Right atrium auricular region (tissue), 2 donors: ENCODE measurements at places on chromosomes 4 and X.

DNA sequence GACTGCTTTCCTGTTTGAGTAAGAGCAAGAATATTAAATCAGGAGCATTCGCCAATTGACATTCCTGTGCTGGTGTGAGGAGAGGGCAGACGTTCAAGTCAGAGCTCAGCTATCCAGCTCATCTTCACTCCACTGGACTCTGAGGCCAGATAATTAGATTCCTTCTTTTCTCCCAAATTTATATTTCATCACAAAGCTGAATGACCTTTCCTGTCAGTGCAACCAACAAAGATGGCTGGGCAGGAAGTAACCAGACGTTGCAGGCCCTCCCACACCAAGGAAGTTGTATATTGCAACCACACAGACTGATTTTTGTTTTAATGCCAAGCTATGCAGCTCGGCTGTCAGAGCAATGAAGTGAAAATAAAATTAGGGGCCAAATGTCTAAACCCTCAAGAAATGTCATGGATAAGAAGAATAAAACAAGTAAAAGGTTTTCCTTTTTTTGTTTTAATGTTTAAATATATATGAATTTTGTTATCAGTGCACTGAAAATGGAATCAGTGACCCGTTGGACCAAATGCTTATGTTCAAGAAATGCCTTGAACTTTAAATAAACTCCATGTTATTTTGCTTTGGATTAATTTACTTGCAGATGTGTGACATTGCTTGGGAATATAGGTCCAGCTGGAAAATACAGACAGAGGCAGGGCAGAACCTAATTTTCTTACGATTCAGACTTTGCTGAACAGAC, 578.9 kb upstream of the FAT1 start:
- no peak for DNase-seq

- no peak for DNase-seq
Measured at GRCh38 chrX:44828008-44828605, 15.7 kb upstream of the DUSP21 start.

DNA sequence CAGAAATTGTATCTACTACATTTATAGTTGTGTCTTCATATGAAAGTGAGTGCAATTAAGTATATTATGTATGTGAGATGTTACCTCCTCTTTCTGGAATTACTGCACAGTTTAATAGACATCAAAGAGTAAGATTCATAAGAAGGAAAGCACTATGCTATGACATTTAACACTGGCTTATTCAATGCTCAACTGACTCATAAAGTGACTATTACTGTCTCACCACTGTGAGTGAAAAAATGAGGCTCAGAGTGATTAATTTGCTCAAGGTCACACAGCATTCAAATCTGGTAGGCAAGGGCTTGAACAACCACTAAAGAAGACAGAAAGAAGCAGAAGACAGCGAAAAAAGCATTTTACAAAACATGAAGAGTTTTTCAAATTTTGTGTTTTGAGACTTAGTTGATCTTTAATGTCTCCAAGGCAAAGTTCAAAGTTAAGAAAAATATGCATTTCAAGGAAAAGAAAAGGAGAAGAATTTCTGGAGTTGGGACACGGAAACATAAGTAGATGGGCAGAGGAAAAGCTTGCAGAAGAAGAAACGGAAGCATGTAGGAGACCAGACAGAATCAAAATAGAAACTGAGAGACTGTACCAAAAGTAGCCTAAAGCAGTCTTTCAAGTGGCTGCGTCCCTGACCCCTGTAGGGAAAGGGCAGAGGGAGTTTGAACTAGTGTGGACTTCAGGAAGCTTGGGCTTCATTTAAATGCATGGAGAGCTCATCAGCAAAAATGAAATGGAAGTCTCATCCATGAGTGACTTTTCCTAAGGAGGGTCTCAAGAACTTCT, 66.3 kb downstream of the KCNIP4 start:
- no peak for DNase-seq

DNA sequence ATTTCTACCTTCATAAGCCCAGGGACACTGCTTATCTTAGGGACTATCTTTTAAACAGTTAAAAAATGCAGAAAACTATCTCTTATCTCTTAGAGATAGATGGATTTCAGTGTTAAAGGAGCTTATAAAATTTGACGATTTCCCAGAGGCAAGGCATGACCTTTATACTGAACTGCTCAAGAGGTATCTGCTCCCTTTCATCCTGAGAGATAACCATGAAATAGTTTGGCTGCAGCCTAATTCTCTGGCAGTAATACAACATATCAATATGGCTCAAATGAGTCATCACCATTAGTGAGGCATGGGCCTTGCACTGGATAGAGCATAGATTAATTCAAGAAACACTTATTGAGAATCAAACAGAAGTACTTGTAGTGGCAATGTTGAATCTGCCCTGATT, 348.2 kb upstream of the GRIA3 start:
- no peak for DNase-seq

DNA sequence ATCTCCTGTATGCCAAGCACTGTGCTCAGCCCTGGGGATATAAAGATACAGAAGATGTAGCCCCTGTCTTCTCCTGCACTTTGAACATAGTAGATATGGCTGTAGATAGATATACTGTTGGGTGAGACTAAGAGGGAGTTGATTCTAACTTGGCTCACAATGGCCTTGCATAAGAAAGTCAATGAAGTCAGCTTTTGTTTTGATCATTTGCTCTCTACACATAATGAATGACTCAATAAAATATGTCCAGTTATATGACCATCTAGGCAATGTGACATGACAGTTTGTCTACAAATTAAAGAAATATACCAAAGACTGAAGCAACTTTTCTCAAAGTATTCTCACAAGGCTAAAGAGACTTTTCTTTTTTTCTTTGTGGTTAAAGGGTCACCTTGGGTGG, 147.6 kb upstream of the DIPK2B start:
- DNase-seq, result no peak

- peak; percentile 83 for DNase-seq
Measured at GRCh38 chrX:56763556-56764152, 34.6 kb downstream of the NBDY start.

- no peak for DNase-seq
Measured at GRCh38 chr4:168095776-168096406, 3.6 kb downstream of the ANXA10 start.

- no peak for DNase-seq
Measured at GRCh38 chr4:41177016-41177415, 37.3 kb downstream of the APBB2 start.

- no peak for DNase-seq
Measured at GRCh38 chr4:70844180-70844579, 4.5 kb upstream of the GRSF1 start.

- no peak for DNase-seq
Measured at GRCh38 chr4:24470666-24471485, 113.5 kb downstream of the DHX15 start.

- no peak for DNase-seq
Measured at GRCh38 chr4:126738926-126739325, 893.8 kb upstream of the INTU start.

DNA sequence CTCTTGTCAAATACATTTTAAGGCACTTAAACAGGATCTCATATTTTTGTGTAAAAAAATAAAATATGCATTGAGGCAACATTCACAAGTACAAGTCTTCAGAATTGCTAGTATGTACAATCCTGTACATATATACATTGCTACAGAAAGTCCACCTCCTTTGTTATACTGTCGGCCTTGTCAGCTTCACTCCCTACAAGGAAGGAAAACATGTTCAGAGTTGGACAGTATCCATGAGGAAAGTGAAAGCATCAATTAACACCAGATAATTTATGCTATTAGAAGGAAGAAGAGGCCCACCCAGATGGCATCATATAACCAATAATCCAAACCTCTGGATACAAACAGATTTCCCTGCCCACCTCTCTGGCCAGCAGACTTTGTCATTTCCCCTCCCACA, 42.0 kb downstream of the REELD1 start:
- DNase-seq, result no peak

DNA sequence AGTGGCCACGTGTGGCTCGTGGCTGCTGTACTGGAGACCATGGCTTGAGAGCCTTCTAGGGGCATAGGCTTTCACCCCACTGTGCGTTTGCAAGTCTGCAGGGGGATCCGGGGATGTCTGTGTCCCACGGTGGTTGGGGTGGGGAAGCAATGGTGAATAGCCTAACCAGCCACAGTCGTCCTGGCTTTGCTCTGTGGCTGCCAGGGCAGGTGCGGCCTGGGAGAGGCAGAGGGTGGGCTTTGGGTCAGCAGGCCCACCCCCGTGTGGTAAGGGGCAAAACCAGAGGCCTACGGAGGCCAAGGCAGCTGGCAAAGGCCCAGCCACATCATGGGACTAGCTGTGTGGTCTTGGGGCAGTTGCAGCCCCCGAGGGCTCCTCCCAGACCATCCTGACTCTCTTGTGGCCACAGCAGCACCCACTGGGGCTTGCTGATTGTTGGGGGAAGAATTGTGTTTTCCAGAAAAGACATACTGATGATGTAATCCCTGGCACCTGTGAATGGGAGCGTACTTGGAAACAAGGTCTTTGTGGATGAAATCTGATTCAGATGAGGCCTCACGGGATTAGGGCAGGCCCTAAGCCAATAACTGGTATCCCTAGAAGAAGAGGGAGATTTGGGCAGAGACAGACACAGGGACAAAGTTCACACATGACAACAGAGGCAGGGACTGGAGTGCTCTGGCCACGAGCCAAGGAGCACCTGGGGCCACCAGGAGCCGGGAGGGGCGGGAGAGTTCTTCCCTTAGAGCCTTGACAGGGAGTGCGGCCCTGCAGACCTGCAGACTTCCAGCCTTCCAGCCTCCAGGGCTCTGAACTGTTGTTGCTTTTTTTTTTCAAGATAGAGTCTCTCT, 2.9 kb downstream of the CPZ start:
- DNase-seq, result no peak

GRCh38 chrX:137071596-137071995, 37.8 kb upstream of the GPR101 start:
- DNase-seq, result no peak

GRCh38 chr4:122798101-122798500, 28.5 kb upstream of the FGF2 start:
- DNase-seq, result peak; percentile 60

DNA sequence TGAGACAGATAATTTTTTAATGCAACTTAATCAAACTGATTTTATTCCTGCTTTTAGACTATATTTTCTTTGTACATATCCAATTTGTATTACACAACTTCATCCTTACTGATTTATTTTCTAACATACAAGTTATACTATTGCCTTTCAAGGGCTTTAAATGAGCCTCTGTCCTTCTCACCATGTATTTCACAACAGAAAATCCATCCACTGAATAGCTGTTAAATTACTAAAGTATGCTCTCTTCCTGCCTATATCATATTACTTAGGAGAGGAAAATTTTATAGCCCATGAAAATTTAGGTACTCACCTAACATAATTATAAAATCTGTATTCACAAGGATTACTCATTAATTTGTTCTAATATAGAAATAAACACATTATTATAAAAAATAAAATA, 528.6 kb downstream of the ANKRD50 start:
- DNase-seq, result no peak

DNA sequence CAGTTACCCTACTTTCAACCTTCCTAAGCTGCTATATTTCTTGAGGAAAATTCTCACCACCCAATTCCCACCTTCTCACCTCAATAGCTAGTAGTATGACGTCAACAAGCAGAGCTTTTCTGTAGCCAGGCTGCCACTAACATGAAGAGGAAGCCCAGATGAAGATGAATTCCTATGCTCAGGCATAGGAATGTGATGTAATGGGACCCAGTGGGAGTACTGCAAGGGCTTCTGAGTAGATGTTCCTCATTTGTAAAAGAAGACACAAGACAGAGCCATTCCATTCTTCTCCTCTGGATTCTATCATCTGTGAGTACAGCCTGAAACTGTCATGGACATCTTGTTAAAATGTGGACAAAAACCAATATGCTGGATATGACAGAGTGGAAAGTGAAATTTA, 81.6 kb upstream of the KLF3 start:
- DNase-seq, result no peak

- no peak for DNase-seq
Measured at GRCh38 chrX:133639726-133640125, 224.4 kb upstream of the GPC4 start.

- DNase-seq, result no peak
Measured at GRCh38 chrX:123481913-123482851, 250.7 kb downstream of the THOC2 start.

DNA sequence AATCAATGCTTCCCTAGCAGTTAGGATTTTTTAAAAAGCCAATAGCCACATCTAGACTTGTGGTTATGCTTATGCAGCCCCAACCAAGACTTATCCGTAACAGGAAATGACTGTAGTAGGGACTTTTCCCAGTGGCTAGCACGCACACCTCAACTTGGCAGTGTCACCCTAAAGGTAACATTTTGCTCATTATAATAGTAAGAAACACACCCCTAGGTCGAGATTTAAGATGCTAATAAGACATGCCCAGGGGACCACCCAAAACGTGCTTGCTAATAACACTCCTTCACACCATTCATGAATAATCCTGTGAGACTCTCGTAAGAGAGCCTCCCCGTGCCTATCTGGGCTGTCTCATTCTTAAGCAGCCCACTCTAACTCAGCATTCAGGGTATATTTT, 195.3 kb downstream of the CHIC1 start:
- no peak for DNase-seq

DNA sequence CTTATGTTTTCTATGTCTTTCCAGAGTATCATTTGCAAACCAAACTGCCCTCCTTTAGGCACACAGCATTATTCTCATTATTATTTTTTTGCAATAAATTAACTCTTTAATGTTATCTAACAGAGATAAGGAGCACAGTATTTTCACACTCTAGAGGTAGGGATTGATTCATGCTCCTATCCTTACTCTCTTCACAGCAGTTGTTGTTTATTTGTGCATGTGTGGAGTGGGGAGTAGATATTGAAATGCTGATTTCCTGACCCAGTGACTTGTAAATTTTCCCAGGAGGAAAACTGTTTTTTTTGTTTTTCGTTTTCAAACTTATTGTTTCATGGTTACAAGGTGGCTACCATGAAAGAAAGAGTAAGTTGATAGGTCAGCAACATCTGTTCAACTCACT, 140.0 kb downstream of the NPFFR2 start:
- DNase-seq, result no peak

DNA sequence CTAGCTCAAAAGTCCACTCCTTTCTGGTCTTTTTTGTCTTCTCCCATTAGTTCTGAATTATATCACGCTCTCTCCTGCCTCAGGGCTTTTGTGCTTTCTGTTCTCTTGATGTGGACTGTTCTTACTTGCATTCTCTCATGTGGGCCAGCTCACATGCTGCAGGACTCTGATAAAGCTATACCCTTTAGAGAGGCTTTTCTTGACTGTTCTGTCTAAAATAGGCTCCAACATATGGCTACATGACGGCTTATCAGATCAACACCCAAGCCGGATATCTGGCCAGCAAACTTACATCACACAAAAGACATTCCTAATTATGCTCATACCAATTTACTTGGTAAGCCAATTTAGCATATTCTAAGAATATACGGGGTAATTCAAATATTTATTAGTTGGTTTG, 1494.5 kb downstream of the TECRL start:
- no peak for DNase-seq

- no peak for DNase-seq
Measured at GRCh38 chr4:56048702-56049431, 100.1 kb downstream of the CEP135 start.

DNA sequence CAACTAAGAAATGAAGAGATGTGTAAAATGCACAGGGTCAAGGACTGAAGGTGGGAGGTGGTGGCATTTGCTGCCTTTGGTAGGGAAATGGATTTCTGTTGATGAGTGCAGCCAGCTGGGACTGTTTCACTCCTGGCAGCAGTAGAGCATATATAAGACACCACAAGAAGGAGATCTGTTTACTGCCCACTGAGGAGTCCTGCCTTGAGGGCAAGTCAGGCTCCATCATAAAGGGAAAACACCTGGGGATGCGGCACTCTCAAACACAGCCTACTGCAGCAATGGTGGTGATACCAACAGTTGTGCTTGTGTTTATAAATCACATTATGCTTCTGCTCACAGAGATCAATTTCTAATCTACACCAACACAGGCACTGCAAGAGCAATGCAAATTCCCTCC, 222.1 kb downstream of the TACR3 start:
- DNase-seq, result no peak

GRCh38 chrX:132957211-132958090, 978 bp downstream of the HS6ST2 start:
- no peak for DNase-seq
